ENCODE measurements at places on chromosomes 4 and X.

- DNase-seq: no peak
Measured at GRCh38 chr4:4727536-4727935, 131.9 kb upstream of the MSX1 start.

DNA sequence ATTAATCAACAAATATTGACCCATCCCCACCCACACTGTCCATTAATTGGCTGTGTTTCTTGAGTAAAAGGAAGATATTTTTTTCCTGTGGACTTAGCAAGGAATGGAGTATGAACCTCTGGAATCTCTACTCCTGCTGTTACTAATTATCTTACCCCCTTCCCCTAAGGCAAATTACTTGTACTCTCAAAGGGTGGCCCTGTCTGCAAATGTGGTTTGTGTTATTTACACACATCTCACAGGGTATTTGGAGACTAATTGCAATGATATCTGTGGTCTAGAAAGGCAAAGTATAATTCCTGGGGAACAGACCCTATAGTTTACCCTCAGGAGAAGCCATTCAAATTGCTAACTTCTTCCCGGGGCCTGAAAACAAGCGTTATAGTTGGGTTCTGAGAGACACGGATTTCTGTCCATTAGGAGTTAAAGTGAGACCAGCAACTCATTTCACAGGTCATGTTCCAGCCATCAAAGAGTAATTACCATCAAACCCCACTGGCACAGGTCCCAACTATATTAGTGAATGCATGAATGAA lies 133.0 kb upstream of the RASGEF1B start:
- no peak for DNase-seq

DNA sequence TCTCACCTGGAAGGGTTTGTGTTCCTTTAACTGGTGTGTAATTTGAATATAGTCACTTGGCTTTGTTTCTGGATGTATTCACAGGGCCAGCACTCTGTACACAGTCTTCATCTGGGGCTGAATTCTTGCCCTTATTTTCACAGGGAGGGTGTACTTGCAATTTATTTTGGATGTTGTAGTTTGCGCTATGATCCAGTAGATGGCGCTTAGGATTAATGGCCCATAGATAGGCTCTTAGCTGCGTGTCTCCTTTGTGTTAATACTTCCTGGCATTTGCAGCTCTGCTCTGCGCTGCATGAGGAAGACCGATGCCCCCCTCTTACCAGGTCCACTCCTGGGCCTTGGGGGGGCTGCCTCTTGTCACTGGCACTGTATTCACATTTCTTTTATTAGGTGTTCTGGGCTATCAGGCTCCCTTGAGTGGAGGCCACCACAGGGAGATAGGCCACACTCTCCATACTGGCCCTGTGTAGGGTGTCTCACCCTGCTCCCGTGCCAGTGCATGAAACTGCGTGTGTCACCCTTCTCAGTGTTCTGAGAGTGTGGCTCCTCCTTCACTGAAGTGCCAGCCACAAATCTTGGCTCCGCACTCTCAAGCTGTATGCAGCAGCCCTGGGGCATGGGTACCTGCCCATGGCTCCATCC lies 562.2 kb downstream of the ZIC3 start:
- DNase-seq: no peak

GRCh38 chr4:1609901-1610790 lies 74.0 kb downstream of the FAM53A start:
- no peak for DNase-seq

DNA sequence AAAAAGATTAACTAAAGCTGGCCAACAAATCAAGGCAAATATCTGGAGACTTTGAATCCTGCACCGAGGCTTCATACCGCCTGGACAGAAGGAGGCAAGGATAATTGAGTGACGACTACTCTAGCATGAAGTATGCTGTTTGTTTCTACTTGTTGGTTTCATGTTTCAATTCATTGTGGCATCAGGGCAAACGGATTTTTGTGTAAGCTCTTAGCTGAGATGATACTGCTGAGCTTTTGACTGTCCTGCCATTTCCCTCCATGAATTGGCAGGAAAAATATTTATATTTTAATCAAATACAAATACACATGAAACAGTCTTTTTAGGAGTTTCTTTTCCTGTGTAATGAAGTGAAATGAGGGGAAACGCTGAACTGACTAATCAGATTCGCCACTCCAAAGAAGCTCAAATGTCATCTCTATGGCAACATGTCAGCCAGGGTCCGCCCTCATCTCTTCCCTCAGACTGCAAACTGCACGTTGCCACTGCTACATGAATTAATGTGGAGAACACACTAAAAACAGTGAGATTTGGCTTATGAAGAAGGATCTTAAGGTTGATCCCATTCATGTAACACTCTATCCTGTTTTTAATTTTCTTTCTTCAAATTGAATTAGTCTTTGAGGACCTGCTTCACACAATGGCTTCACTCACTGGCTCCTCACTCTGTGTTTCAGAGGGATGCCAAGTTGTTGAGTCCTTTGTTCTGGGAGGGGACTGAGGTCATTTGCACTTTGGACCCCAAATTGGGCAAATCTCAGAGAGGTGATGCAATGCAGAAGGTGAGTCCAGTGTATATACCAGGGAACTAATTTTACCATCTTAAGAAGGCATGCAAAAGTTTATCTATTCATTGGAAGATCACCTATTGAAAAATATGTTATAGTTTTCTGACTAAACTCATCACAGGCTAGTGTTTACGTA lies 149.6 kb upstream of the MID1 start:
- no peak for DNase-seq

GRCh38 chrX:10629905-10630304 lies 9.5 kb upstream of the MID1 start:
- no peak for DNase-seq

GRCh38 chrX:45445745-45446412 lies 245.2 kb upstream of the DIPK2B start:
- no peak for DNase-seq

DNA sequence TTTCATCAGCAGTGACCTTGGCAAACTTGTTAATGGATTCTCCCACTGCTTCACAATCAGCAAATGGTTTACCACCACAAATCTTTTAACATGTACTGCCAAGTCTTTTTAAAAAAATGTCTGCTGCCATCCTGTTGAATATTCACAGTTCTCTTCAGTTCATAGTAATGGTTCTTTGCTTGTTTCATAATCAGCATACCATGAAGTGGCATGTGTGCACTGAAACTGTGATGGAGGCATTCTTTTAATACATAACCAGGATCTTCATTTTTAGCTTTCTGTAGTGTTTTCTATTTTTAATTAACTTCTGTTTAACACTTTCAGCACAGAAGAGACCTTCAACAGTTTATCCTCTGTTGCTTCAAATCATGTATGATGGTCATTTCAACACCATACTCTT lies 230.1 kb upstream of the ARSJ start:
- no peak for DNase-seq

DNA sequence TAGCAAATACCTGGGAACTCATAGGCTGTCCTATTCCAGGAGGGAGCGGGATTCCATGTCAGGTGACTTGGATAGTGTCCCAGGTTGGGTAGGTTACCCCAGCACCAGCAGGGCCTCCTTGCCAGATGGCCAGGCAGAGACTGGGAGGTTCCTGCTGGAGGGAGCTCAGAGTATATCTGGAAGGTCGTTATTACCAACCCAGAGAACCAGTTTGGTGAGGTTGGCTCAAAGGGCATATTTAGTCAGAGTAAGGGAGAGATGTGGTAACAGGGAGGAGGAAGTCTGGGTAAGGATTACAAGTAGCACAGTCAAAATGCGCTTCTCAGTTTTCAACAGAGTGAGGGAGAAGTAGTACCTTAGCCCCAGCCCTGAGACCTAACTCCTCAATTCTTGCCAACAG lies 53.3 kb upstream of the LNX1 start:
- DNase-seq: no peak

DNA sequence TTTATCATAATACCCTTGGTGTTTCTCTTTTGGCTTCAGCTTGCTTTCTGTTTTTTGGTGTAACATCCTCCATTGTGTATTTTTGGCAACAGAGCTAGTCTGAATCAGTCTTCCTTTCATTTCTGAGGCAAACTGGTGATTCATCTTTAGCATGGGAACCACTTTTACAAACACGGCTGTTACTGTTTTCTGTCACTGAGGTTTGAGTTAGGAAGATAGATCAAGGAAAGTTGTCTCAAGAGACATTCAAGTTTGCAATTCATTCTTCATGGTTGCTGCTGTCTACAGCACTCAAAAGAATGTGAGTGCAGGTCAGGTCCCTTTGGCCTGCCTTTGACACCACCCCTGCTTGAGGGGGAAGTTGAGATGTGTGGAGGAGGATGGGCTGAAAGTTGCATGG lies 36.3 kb downstream of the IL21 start:
- DNase-seq: no peak

GRCh38 chrX:10513974-10514373 lies 106.4 kb downstream of the MID1 start:
- DNase-seq: no peak

- no peak for DNase-seq
Measured at GRCh38 chr4:6768539-6768905, 14.0 kb upstream of the KIAA0232 start.

DNA sequence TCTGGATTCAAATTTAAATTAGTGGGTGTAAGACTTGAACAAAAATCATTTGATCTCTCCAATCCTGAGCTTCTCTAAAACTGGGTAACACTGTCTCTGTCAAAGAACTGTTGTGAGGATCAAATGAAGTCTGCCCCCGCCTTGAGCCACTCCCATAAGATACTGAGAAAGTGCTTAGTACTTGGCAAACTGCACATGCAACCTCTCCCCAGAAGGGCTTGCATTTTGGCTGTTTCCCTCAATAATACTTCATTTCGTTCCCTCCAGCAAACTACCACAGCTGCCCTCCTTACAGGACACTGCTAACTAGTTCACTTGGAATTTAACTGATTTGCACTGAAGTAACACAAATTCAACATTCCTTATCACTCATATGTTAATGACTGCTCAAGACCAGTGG lies 79.8 kb downstream of the APBB2 start:
- no peak for DNase-seq

GRCh38 chr4:140568507-140569306 lies at the start of gene UCP1:
UCP1 (minus strand) TSS chr4:140568961; CDS start chr4:140568729, 232 bp downstream.
- no peak for DNase-seq

- no peak for DNase-seq
Measured at GRCh38 chr4:51884606-51885005, 41.7 kb downstream of the DCUN1D4 start.

DNA sequence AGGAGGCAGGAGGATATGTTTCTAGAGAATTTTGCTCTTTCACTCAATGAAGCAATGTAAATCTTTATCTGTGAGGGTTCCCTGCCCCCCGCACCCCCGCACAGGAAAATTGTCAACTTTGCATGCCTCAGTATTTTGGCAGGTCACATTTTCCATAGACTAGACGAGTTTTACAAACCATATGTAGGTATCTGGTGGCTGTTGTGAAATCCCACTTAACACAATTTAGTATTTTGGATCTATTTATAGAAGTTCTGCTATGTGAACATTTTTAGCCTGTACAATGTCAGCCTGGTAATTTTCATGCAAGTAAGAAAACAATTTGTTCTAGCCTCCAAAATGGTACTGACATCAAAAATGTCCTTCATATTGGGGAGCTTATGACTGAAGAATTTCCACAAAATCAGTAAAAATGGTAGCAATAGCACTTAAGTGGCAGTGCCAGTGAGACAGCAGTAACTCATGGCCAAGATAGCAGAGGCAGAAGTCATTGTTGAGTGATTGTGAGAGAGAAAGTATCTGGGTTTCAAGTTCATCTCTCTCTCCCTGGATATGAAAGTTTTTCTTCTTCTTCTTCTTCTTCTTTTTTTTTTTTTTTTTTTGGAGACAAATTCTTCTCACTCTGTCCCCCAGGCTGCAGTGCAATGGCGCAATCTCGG lies 12.4 kb upstream of the FRYL start:
- DNase-seq: no peak

All from activated T-cell treated with anti-CD3 and anti-CD28 coated beads for 48 hours (primary cell).